ENCODE measurements at places on chromosomes 4 and X.

- no peak for DNase-seq
Measured at GRCh38 chr4:163217505-163217904, 50.8 kb upstream of the NAF1 start.

DNA sequence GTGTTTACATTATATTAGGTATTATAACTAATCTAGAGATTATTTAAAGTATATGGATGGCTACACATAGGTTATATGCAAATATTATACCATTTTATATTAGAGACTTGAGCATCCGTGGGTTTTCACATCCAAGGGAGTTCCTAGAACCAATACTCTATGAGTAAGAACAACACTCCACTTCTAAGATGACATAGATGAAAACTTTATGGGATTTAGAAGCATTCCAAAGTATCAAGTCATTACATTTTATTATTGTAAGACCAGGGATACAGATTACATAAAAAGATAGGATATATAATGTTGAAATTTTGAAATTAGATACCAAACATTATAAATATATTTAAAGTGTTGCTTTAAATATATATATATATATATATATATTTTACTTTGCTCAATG, 207.0 kb downstream of the NAP1L3 start:
- no peak for DNase-seq

DNA sequence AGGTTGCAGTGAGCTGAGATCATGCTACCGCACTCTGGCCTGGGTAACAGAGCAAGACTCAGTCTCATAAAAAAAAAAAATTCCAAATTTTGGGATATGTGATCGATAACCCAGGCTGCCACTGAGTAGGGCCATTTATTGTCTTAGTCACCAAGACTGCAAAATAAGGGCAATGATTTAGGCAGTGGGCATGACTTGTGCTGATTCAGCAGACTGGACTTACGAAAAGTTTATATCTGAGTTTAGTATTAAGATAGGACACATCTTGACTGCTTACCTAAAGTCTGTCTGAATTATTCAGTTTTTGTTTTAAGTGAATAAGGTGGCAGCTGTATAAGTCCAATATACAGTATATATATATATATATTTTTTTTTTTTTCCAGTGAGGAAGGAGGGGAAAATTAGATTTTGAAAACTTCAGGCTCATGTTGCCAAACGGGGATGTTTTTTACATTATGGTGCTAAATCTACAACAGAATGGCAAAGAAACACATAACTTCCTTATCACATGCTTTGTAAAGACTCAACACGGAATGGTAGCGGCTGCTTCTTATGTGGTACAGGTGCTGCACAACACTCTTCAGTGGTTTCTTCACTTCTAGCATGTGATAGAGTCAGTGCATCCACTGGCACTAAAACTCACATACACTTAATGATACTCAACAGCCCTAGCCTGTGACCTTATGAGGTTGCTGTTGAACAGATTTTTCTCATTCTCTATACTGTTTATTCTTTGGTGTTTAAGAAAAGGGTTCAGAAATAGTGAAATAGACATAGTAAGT, 6.5 kb downstream of the TEX13D start:
- no peak for DNase-seq

GRCh38 chr4:8586671-8587468, 5.7 kb upstream of the CPZ start:
- DNase-seq: peak; percentile 54

GRCh38 chr4:7978489-7978888, 38.8 kb upstream of the AFAP1 start:
- no peak for DNase-seq

DNA sequence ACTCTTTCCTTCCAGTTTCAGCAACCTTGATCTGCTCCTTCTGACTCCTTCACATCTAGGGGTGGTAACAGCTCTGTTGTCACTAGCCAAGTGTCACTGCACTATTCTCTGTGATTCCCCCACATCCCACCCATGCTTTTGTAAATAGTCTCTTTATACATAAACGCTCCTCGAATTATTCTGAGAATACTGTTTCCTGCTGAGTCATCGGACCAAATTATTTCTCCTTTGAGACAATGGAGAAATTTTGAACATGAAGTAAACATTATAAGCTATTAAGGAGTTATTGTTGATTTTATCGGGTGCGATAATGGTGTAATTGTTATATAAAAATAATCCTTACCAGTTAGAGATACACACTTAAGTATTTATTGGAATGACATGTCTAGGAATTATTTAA, 245.1 kb upstream of the RPS6KA3 start:
- no peak for DNase-seq

DNA sequence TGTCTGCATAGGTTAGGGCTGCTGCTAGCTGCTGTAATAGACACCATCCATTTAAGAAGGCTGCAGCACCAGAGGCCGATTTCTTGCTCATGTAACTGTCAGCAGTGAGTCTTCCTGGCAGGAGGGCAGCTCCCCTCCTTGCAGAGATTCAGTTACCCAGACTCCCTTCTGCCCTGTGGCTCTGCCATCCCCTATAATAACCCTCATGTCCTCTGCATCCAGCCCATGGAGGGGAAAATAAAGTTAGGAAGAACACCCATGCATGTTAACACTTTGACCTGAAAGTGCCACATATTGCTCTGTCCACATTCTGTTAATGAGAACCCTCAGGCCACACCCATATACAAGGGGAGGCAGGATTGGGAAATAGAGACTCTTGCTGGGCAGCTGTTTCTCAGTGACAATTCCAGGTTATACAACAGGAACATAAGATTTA, 5.4 kb downstream of the STBD1 start:
- DNase-seq: no peak

- no peak for DNase-seq
Measured at GRCh38 chr4:18686338-18687037, 664.9 kb upstream of the LCORL start.

- no peak for DNase-seq
Measured at GRCh38 chr4:61992351-61992750, 792.2 kb downstream of the ADGRL3 start.

DNA sequence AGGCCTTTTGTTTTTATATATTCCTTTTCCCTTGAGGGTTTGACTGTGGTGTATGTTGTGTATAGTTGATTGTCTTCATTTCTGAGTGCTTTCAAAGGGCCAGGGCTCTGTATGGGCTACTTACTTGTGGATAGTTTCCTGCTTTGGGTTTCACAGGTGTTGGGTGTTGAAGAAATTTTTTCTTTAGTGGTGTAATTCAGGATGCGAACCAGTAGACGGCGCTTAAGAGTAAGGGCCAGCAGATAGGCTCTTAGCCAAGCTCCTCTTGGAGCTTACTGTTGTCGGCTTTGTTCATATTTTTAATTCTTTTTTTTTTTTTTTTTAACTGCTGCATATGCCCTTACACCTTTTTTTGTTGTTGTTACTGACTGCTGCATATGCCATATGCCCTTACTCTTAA, 276.3 kb upstream of the GALNT7 start:
- DNase-seq: peak; percentile 49

DNA sequence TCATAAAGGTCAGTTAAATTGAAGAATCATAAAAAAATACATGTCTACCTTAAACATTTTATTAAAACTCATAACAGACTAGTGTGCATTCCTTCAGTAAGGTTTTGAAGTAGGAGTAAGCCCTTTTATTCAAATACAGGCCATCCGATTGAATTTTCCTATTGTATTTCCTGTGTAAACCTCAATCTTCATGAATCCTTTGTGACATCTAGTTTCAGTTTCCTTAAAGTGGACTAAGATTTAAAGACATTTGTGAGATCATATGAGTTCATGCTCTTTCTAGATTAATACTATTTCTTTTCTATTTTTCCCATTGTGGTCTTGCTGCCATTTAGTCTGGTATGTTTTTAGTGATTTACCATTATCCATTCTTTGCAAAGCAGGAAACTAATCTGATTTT, 644.7 kb upstream of the BOD1L1 start:
- DNase-seq: no peak

- DNase-seq: no peak
Measured at GRCh38 chr4:169220854-169221411, 49.8 kb downstream of the SH3RF1 start.

- no peak for DNase-seq
Measured at GRCh38 chr4:71441186-71442169, 102.7 kb downstream of the SLC4A4 start.

GRCh38 chrX:10190367-10190766, 33.6 kb downstream of the CLCN4 start:
- peak; percentile 80 for DNase-seq

- DNase-seq: peak; percentile 58
Measured at GRCh38 chr4:75629239-75629638, 1.1 kb downstream of the CDKL2 start.

- DNase-seq: no peak
Measured at GRCh38 chr4:129738175-129738574, 642.2 kb downstream of the C4orf33 start.

GRCh38 chr4:6019316-6020263, 1.4 kb upstream of the C4orf50 start:
- peak; percentile 88 for DNase-seq

GRCh38 chr4:43243433-43244116, 351.1 kb downstream of the GRXCR1 start:
- no peak for DNase-seq

GRCh38 chrX:15349046-15349445, 13.7 kb upstream of the PIGA start:
- peak; percentile 84 for DNase-seq

DNA sequence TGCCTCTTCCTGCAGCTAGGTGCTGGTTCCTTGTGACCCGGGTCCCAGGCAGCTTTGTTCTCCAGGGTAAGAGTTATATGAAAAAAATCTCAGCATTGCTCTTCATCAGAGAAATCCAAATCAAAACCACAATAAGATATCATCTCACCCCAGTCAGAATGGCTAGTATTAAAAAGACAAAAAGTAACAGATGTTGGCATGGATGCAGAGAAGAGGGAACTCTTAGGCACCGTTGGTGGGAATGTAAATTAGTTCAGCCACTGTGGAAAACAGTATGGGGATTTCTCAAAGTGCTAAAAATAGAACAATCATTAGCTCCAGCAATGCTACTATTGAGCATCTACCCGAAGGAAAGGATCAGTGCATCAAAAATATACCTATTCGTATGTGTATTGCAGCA, 61.5 kb downstream of the SORCS2 start:
- DNase-seq: no peak

DNA sequence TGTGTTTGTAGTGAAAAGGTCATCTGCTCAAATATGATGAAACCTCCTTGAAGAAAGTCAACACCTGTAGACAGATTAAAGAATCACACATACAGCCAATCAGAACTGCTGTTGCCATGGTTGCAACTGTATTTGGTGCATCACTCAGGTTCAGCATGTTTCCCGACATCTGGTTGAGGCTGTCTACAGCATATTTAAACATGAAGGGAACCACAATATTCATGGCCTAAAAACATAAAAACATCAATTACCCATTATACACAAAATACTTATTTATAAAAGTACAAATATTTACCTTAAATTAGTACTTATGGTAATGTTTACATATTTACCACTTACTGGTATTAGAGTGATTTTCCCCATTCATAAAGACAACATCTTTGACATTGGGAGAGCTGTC, 79.7 kb downstream of the ABCB7 start:
- DNase-seq: peak; percentile 52

- DNase-seq: peak; percentile 60
Measured at GRCh38 chr4:20995610-20996009, 295.4 kb downstream of the PACRGL start.

- no peak for DNase-seq
Measured at GRCh38 chrX:10619425-10620046, 849 bp downstream of the MID1 start.

DNA sequence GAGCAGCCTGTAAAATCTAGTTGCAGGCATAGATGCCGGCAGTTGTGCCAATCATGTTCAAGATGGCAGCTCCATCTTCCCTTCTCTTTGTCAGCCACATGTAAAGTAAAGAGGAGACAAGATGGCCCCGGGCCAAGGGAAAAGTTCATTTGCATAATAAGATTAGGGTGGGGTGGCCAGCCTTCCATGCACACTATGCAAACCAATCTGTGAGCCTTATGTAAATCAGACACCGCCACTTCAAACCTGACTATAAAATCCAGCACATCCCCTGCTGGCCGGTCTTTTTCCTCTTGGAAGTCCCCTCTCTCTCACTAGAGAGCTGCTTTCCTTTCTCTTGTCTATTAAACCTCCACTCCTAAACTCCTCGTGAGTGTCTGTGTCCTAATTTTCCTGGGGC, 78.9 kb upstream of the CBR4 start:
- DNase-seq: no peak

GRCh38 chrX:125998432-125998831, 167.7 kb downstream of the DCAF12L2 start:
- peak; percentile 68 for DNase-seq

DNA sequence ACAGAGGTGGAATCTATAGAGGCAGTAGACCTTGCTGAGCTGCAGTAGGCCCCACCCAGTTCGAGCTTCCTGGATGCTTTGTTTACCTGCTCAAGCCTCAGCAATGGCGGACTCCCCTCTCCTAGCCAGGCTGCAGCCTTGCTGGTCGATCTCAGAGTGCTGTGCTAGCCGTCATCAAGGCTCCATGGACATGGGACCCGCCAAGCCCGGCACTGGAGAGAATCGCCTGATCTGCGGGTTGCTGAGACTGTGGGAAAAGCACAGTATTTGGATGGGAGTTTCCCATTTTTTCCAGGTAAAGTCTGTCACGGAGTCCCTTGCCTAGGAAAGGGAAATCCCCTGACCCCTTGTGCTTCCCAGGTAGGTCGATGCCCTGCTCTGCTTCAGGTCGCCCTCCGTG, 124.8 kb upstream of the KLF8 start:
- no peak for DNase-seq

- no peak for DNase-seq
Measured at GRCh38 chr4:6532658-6533057, 42.3 kb upstream of the MAN2B2 start.

DNA sequence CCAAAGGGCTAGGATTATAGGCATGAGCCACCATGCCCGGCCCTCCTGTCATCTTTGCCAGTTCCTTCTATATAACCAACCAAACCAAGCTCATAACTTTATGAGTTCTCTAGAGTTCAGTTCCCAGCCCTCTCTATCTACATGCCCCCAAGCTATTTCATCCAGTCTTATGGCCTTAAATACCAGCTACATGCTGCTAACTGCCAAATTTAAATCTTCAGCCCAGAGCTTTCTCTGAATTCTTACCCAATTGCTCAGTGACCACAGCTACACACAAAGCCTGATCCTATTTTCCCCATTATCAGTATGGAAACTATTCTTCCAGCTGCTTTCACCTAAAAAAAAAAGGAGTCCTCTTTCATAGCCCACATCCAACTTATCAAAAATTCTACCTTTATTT, 23.1 kb downstream of the TMEM184C start:
- no peak for DNase-seq

DNA sequence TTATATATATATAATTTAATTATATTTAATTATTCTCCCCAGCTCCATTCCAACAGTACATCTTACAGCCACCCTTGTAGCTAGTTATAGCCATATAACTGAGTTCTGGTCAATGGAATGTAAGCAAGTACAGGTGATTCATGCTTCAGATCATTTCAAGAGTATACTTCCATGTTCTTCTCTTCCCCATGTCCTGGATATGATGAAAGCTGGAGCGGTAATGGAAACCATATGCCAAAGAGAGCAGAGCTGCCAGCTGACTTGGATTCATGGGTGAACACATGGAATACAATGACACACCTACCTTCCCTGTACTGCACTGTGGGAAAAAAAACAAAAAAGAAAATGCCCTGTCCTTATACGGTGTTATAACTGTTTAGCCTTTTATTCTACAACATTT, 17.5 kb upstream of the CORIN start:
- DNase-seq: no peak

GRCh38 chrX:71365356-71365874, 742 bp upstream of the TAF1 start:
- DNase-seq: no peak

GRCh38 chr4:123406872-123407271, 10.3 kb downstream of the SPRY1 start:
- peak; percentile 62 for DNase-seq

All from DMS53 (cell line).